ENCODE measurements at places on chromosomes 7 and 10. TPM values are rescaled to one million over a fixed set of nuclear protein-coding genes. Genes with fewer than 3 reads are reported as not detected.

DNA sequence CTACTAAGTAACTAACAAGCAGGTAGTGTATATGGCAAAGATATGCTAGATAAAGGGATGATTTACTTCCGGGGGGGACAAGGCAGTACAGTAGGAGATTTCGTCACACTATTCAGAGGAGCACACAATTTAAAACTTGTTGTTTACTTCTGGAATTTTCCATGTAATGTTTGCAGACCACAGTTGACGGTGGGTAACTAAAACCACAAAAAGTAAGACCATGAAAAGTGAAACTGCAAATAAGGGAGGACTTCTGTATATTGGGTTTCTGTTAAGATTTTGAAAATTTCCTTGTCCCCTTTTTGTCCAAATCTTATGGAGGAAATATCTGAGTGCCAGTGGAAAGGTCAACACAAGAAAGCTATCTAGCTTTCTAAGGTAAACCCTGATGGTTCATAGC lies 170.0 kb downstream of the ELAPOR2 start:
- no peaks in the 10 kb centered on the region for H3K27me3 ChIP-seq
- no peaks in the 10 kb centered on the region for H3K36me3 ChIP-seq
- DNase-seq: no peak
- H3K4me1 ChIP-seq: no peaks in the 10 kb centered on the region
- no peak overlapping the region for H3K27ac ChIP-seq
- H3K4me3 ChIP-seq: no peak overlapping the region

Gene FOXP2
- total RNA-seq: not detected

Gene CPN1
- not detected for total RNA-seq

Gene STAG3
- 20.8 TPM for total RNA-seq

DNA sequence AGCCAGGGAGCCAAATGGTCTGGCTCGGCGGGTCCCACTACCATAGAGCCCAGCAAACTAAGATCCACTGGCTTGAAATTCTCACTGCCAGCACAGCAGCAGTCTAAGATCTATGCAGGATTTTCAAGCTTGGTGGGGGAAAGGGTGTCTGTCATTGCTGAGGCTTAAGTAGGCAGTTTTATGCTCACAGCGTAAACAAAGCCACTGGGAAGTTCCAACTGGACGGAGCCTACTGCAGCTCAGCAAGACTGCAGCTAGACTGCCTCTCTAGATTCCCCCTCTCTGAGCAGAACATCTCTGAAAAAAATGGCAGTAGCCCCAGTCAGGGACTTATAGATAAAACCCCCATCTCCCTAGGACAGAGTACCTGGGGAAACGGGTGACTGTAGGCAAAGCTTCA lies 277.6 kb upstream of the PHF14 start:
- no peak overlapping the region for H3K27ac ChIP-seq
- no peak overlapping the region for H3K4me3 ChIP-seq
- peaks cover 1% of the 10 kb centered on the region for H3K36me3 ChIP-seq
- no peak for DNase-seq
- no peaks in the 10 kb centered on the region for H3K4me1 ChIP-seq
- no peaks in the 10 kb centered on the region for H3K27me3 ChIP-seq

DNA sequence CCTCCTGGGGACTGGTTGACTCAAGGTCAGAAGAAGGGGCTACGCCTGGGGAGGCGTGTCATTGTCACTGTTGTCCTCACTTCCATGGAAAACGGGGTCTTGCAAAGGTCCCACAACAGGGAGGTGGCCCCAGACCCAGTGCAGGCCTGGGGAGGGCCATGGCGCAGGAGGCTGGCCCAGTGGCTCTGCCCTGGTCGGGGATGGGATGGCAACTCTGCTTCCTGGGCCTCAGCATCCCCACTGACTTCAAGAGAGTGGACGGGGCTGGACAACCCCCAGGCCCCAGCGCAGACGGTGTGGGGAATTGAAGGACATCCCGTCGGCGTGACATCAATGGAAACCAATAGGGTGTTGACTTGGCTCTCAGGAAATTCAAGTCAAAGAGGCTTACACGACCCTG lies 35.2 kb downstream of the MICALL2 start:
- H3K36me3 ChIP-seq: no peaks in the 10 kb centered on the region
- H3K27me3 ChIP-seq: peaks cover 9% of the 10 kb centered on the region
- no peak overlapping the region for H3K4me3 ChIP-seq

GRCh38 chr7:147803151-147803550 lies 787.4 kb upstream of the C7orf33 start:
- H3K4me1 ChIP-seq: no peaks in the 10 kb centered on the region
- no peaks in the 10 kb centered on the region for H3K27me3 ChIP-seq
- no peak overlapping the region for H3K4me3 ChIP-seq
- no peaks in the 10 kb centered on the region for H3K36me3 ChIP-seq
- DNase-seq: no peak

DNA sequence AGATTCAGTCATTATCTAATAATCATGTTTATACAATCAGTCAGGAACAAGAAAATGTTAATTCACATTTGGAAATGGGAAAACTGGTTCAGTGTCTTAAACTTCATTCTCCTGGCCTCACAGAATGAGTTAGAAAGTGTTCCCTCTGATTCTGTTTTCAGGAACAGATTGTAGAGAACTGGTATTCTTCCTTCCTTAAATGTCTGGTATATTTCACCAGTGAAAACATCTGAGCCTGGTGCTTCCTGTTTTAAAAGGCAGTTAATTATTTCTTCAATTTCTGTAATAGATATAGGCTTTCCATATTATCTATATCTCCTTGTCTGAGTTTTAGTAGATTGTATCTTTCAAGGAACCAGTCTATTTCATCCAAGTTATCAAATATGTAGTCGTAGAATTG lies 97.1 kb upstream of the TMEM168 start:
- peaks cover 28% of the 10 kb centered on the region for H3K36me3 ChIP-seq
- no peak overlapping the region for H3K4me3 ChIP-seq
- DNase-seq: no peak
- no peak overlapping the region for H3K27ac ChIP-seq
- peaks cover 3% of the 10 kb centered on the region for H3K4me1 ChIP-seq

DNA sequence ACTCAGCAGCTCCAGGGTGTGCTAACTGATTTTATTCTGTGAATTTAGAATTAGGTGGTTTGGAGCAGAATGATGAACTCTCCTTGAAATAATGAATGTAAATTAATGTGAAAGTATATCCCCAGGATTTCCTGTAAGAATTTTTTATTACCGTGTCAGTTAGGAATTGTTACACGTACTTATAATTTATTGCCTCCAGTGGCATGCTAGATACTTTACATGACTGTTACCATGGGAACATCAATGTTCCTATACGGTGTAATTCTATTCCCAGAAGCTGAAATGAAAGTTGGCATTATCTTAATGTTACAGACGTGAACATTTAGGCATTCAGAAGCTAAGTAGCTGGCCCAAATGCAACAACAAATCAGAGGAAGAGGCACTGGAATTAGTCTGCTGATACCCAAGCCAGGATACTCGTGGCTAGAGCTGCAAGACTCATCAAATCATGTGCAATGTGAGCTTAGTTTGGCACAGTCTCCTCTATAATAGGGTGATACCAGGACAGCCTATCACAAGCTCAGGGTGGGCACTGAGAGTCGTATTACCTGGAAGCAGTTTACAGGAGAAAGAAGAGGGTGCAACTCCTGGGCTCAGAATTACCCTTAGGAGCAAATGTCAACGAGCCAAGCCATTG lies 30.0 kb upstream of the PRKAR2B start:
- no peak overlapping the region for H3K4me3 ChIP-seq
- no peak overlapping the region for H3K27ac ChIP-seq
- no peaks in the 10 kb centered on the region for H3K36me3 ChIP-seq
- H3K4me1 ChIP-seq: no peaks in the 10 kb centered on the region
- DNase-seq: no peak
- peaks cover 2% of the 10 kb centered on the region for H3K27me3 ChIP-seq

Gene AOC1
- total RNA-seq: not detected

DNA sequence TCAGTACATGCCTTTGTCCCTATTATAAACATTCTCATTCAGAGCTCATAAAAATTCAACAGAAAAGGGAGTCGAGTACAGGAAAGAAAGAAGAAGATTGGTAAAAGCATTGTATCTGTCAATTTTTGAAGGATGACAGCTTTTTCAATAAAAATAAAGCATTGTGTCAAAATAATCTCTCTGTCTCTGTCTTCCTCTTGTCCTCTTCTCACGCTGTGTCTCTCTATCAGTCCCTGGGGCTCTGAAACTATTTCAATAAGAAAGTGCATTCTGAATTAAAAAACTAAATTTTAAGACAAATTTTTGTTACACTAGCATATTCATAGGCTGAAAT lies 248.4 kb downstream of the TNS3 start:
- no peaks in the 10 kb centered on the region for H3K36me3 ChIP-seq
- no peaks in the 10 kb centered on the region for H3K27me3 ChIP-seq
- H3K27ac ChIP-seq: no peak overlapping the region
- no peak overlapping the region for H3K4me3 ChIP-seq
- H3K4me1 ChIP-seq: no peaks in the 10 kb centered on the region
- DNase-seq: no peak

Gene TMEM213
- 0.39 TPM for total RNA-seq

- DNase-seq: peak; percentile 9
- H3K4me1 ChIP-seq: peaks cover 91% of the 10 kb centered on the region
- H3K4me3 ChIP-seq: no peak overlapping the region
- peaks cover 14% of the 10 kb centered on the region for H3K36me3 ChIP-seq
These were observed 22.2 kb downstream of the VOPP1 start for GRCh38 chr7:55550010-55550663.

GRCh38 chr7:13731643-13732042 lies 257.8 kb downstream of the ETV1 start:
- H3K36me3 ChIP-seq: no peaks in the 10 kb centered on the region
- H3K27ac ChIP-seq: no peak overlapping the region
- no peak for DNase-seq
- H3K4me3 ChIP-seq: no peak overlapping the region
- no peaks in the 10 kb centered on the region for H3K27me3 ChIP-seq

DNA sequence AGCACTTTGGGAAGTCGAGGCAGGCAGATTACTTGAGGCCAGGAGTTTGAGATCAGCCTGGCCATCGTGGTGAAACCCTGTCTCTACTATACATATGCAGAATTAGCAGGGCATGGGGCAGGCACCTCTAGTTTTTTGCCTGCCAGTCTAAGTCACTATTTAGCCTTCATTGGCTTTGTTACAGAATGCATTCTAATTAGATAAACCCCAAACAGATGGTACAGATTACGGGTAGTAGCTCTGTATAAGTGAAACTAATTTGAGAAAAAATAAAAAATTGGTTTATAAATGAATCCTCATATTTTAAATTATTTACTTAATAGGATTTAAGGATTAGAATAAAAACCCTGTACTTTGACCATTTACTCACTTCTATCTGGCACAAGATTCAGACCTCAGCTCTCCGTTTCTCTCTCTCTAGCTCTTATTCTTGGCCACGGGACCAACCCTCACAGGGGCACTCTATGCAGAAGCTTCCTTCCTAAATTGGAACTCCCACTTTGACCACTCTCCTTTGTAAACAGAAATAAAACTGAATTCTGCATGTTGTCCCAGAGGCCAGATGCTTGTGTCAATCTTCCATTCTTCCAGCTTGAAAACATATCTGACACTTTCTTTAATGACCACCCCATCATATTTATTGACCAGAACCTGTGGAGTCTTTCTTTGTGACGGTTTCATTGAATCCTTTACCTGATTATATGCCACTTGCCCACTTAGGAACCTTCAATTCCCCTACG lies 26.8 kb downstream of the BET1 start:
- H3K4me1 ChIP-seq: peaks cover 7% of the 10 kb centered on the region
- H3K4me3 ChIP-seq: no peak overlapping the region
- H3K27ac ChIP-seq: no peak overlapping the region
- no peak for DNase-seq

DNA sequence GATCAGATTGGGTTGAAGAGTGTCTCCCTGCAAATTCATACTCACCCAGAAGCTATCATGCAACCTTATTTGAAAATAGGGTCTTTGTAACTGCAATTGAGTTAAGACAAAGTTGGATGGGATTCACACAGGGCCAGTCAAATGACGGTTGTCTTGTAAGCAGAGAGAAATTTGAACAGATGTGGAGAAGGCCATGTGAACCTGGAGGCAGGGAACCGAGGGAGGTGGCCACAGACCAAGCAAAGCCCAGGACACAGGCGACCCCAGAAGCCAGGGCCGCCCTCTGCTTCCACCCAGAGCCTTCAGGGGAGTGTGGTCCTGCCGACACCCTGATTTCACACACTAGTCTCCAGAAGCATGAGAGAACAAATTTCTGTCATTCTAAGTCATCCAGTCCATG lies 140.8 kb downstream of the SFMBT2 start:
- no peak overlapping the region for H3K4me3 ChIP-seq
- H3K27me3 ChIP-seq: peaks cover 2% of the 10 kb centered on the region
- peak overlapping the region; percentile 86 for H3K27ac ChIP-seq
- peaks cover 63% of the 10 kb centered on the region for H3K4me1 ChIP-seq

Gene TMEM273
- 106 TPM for total RNA-seq

DNA sequence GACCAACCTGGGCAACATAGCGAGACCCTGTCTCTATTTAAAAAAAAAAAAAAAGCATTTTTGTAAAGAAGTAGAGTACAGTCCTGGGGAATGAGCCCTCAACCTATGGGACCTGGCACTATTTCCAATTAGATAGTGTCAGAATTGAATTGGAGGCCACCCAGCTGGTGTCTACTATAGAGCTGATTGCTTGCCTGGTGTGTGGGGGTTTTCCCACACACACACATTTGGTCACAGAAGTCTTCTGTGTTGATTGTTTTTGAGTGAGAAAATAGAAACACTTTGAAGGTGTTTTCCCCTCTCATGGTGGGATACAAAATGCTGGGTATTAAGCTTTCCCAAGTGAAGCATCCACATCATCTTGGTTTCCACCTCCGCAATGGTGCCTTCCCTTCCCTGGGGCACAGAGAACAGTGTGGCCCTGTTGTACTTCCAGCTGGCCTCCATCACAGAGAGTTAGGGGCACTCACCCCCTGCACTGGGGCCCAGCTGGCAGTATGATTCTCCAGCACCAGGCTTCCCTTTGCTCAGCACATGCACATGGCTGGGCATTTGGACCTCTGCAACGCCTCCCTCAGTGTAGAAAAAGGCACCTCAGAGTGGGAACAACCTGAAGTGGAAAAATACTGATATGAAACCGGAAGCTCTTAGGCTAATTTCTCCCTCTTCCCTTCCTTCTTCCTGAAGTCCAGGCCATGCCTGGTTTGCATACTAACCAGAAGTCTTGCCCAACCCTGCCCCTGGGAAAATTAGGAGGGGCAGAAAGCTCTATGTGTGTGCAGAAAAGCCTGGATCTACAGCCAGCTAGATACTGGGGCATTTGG lies 10.7 kb upstream of the NFKB2 start:
- peaks cover 21% of the 10 kb centered on the region for H3K36me3 ChIP-seq
- H3K27ac ChIP-seq: no peak overlapping the region
- H3K4me1 ChIP-seq: peaks cover 4% of the 10 kb centered on the region
- H3K27me3 ChIP-seq: no peaks in the 10 kb centered on the region
- no peak overlapping the region for H3K4me3 ChIP-seq

Gene SH2D4B
- 0.12 TPM for total RNA-seq

Gene KMT2E
- total RNA-seq: 92.1 TPM

GRCh38 chr7:18165166-18165565 lies 137.5 kb upstream of the PRPS1L1 start:
- H3K27ac ChIP-seq: no peak overlapping the region
- no peaks in the 10 kb centered on the region for H3K27me3 ChIP-seq
- no peak overlapping the region for H3K4me3 ChIP-seq
- DNase-seq: no peak
- no peaks in the 10 kb centered on the region for H3K36me3 ChIP-seq

Gene SPAM1
- total RNA-seq: not detected

GRCh38 chr10:3530783-3531645 lies 254.0 kb downstream of the KLF6 start:
- no peaks in the 10 kb centered on the region for H3K4me1 ChIP-seq
- no peaks in the 10 kb centered on the region for H3K36me3 ChIP-seq
- DNase-seq: no peak
- H3K4me3 ChIP-seq: no peak overlapping the region
- no peaks in the 10 kb centered on the region for H3K27me3 ChIP-seq

Gene CCDC172
- total RNA-seq: not detected

Measured in activated CD4-positive, alpha-beta memory T cell treated with anti-CD3 and anti-CD28 coated beads for 36 hours (primary cell).